ENCODE measurements at places on chromosomes 4 and X.

DNA sequence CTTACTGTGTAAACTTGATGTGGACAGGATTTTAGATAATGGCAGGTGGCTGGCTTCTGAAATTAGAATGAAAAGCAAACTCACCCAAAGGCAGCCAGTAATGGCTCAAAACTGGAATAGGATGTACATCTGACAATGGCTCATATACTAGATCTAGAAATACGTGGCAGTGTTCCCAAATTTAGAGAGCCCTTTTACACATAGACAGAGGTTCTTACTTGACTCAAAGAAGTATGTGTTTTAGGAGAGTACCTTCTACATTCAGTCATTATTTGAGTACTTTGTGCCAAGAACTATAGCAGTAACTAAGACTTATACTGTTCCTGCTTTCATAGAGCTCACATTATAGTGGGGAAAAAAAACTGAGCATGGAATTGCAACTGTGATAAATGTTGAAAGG, 48.0 kb downstream of the UBE2K start:
- no peak for DNase-seq

DNA sequence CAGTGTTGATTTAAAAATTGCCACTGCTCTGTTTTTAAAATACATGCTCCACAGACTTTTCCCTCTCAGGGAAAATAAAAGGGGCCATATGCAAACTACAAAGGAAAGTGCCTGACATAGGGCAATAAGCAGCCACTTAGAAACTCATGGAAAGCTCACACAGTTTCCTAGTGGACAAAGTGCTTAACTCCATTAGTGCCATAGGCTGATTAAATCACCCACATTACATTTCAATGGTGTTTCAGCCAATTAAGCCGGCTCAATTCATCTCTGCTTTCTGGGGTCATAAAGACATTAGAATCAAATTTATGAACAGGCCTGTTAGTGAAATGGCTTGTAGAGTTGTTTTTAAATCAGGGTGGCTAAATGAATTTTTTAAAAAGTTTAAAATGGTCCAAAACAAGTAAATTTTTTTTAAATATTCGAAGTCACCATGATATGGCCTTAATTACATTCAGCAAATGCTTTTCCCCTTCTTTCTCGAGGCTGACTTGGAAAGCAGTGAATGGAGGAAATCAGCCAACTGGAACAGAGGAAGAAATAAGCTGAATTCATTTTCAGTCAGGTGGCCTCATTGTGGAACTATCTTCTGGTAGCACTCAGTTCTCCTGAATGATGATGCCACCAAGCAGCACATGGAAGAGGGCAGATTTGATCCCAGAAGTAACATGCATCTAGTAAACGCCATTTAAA, 2305.1 kb upstream of the AGA start:
- no peak for DNase-seq

DNA sequence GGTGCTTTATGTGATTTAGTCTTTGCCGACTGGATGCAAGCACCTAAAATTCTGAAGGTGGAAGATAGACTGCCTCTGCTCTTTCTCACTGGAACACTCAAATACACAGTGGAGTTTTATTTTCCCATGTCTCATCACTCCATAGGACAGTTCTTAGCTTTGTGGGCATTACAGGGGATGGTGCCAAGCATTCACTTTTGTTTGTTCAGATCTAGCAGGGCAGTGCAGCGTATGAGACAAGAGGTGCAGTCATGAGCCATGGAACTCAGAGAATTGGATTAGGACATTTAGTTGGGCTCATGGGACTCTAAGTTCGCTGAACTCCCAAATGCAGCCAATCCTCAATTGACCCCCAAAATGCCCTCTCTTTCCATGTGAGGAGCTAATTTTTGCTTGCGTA, 1136.9 kb upstream of the PRKX start:
- DNase-seq: no peak

- DNase-seq: no peak
Measured at GRCh38 chr4:108247387-108248049, 78.8 kb upstream of the LEF1 start.

DNA sequence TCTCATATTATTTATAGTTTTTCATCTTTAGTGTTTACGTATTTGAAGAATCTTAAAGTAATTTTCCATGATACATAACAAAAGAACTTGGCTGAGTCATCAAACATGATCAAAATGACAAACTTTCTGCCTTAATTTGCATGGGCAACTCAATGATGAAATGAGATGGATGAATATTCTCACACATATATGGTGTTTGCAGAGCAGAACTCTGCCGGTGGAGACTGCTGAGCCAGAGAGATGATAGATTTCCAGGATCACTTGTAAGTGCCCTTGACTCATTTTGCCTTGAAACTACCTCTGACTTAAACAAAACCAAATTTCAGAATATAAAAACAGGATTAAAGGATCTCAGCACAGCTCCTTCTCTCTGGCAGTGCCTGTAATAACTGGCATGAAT, 38.2 kb downstream of the TRPC3 start:
- DNase-seq: no peak
